H9 (cell line): ENCODE measurements at places on chromosomes 5 and 9.

DNA sequence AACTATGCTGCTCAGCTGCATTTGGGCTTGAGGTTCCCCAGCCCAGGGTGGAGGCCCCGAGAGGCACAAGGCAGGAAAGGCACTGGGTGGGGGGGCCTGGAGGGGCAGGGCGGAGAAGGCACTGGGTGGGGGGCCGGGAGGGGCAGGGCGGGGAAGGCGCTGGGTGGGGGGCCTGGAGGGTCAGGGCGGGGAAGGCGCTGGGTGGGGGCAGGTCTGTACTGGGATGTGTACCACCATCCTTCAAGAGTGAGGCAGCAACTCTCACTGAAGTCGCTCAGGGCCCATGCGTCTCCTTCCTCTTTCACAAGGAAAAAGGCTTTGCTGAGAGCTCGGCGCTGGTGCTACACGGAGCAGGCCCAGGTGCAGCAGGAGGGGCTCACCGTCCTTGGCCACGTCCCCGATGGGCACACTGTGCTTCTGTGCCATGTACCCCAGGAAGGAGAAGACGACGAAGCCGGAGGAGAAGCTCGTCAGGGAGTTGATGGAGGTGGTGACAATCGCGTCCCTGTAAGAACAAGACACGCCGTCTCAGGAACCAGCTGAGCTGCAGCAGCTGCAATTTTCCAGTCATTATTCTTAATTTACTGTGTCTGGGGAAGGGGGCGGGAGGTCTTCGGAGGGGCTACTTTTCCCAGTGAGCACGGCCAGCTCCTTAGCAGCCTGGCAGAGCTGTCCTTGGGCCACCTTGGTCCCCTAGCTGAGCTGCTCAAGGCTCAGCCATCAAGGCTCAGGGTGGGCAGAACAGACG, 30.8 kb downstream of the SLC6A3 start:
- no peak for DNase-seq

DNA sequence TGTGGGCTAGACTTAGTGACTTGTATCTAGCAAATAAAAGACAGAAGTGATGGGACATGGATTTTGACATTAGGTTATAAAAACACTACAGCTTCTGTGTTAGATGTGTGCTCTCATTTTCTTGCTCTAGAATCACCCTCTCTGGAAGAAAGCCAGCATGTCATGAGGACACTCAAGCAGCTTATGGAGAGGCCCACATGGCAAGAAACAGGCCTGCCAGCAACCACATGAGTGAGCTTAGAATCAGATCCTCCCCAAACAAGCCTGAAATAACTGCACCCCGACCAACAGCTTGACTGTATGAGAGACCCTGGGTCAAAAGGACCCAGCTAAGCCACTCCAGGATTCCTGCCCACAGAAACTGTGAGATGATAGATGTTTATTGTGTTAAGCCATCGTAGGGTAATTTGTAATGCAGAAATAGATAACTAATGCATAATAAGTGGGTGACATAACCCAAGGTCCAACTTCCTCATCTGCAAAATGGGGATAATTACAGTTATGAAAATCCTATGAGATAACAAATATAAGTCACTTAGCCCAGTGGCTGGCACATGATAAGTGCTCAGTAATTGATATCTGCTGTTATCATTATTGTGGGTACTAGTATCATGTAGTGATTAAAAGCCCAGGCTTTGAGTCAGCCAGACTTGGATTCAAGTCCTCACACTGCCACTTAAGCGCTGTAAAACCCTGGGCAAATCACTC, 86.5 kb downstream of the KLHL3 start:
- DNase-seq = no peak

DNA sequence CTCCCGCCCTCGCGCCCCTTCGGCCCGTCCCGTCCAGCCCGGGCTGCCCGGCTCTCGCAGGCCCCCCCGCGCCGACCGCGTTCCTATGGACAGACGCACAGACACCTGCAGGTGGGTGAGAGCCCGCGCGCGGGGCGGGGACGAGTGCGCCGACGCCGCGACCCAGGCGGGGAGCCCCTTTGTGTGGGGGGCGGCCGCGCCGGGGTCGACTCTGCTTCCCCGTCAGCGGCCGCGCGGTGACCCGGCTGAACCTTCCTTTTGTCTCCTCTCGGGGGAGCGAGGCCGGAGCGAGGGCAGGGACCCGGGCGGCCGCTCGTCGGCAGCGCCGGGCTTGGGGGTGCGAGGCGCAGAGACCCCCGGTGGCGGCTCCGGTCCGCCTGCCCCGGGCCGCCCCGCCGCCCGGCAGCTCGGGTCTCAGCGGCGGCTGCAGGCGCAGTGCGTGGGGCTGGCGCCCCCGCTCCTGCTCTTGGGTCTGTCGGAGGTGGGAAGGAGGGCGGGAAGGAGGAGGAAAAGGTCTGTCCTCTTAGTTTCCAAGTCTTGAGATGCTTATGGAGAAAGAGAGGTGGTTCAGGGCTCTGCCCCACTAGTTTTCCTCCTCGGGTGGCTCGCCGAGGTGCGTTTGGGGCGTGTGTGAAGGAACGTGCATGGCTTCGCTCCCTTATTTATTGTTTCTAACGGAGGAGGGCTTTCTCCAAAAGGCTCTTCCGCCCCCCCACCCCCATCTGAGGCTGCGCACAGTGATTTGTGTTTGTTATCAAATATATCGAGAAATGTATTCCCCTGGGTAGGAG, 576 bp downstream of the KIAA1958 start:
- DNase-seq = peak; percentile 52

GRCh38 chr9:89951675-89952074, 346.9 kb downstream of the GADD45G start:
- no peak for DNase-seq

GRCh38 chr5:22611327-22611726, 241.8 kb downstream of the CDH12 start:
- DNase-seq = no peak

GRCh38 chr5:59178071-59178470, 595.2 kb downstream of the RAB3C start:
- DNase-seq = no peak
